PC-3 (cell line): ENCODE measurements at places on chromosomes 3 and 15.

DNA sequence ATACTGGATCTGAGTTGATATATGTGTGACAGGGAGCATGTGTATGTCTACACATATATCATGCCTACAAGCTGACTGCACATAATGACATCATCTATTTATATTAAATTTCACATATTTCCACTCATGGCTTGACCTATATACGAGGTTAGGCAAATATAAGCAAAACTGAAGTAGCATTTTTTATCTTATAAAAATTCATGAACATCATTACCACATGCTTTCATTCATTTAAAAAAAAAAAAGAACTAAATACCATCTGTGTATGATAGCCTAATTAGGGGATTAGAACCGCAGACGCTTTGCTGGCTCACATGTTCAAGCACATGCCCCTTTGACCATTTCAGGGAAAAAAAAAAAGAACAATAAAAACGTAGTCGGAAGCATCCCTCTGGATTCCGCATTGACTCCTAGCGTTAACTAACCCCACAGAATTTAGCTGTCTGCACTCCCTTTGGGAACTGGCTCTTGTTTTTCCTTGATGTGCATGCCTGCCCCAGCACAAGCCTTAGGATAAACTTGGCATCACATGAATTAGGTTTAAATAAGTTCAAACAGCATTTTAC is 888.4 kb downstream of the ROBO1 start:
- peak; percentile 9 for DNase-seq

DNA sequence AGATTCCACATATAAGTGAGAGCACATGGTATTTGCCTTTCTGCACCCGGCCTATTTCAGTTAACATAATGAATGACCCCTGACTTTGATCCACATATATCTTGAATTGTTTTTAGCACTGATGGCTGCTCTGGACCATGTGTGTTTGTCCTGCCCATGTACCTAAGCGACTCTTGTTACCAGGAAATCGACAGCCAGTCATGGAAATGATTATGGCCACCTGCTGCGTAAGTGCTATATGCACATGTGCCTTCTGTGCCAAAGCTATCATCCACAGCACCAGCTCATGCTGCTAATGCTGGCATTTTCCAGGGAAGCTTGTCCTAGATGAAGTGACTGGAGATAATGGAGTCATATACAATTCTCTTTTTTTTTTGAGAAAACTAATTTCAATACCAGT is 103.7 kb downstream of the PEX5L start:
- no peak for DNase-seq

GRCh38 chr3:77303955-77304699 is 264.2 kb downstream of the ROBO2 start:
- no peak for DNase-seq

DNA sequence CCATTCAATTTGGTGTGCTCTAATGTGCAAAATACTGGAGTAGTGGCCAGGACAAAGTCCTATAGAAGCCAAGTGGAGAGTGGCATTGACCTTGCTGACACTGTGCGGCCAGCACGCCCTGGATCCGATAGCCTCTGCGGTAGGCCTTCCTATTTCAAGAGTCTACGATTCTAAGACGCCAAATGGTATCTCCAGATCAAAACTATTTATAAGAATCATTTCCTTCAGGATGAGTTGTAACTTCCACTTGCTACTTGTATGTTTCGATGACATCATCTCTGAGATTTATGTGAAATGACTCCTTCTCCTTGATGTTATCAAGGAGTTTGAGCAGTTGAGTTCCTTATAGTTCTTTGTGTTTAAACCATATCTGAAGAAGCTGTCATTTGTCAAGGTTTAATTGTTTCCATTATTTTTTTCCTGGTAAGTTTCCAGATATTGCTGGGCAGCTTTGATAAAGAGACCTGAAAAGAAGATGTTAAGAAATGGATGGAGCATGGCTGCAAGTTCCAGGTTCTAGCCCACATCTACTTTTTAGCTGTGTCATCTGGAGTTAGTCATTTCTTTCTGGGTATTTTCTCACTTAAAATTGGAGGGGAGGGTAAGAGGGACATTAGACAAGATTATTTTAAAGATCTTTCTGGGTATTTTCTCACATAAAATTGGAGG is 71.8 kb downstream of the TMEM44 start:
- DNase-seq, result peak; percentile 67

DNA sequence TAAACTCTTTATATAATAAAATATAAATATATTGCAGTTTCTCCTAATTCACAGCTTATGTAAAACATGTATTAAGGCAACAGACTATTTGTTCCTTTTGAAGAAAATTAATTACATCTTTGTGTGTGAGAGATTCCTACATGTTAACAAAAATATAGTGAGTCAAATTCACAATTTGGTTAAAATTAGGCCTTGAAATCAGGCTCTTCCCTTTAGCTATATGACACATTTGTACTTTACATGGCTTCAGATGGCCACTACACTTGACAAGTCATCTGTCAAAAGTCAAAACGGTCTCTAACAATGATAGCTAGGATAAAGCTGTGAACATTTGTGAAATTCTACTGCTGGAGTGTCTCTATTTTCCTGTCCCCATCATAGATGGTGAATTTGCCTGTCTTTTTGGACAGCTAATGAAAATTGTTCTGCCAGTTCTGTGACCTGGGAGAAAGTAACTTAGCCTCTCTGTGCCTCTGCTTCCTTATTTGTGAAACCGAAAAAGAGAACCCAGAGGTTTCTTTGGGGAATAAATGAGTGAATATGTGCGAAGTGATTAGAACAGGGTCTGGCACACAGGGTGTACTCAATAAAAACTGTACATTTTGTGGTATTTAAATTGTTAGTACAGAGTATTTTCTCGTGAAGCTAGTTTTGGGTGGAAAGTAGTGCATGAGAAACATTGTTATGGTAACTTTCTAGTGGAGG is 23.6 kb downstream of the TM4SF4 start:
- no peak for DNase-seq

DNA sequence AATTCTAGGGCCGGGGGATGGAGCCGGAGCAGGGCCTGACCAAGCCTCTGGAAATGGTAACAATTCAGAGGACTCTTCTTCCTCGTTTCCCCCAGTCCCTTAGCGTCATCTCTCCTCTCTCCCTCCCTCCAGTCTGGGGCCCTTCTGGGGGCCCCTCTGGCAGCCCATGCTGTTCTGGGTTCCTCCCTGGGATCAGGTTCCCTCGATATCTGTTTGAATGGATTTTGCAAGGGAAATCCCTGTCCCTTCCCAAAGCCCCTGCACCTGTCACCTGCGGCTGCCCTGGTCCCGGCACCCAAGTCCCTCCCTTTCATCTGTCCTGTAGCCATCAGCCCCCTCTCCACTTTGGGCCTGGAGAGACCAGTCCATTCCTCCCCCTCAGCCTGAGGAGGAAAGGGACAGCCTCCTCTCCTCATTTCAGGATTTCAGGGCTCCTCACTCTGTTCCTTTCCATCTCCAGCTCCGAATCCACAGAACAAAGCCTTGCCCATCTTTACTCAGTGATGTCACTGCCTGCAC is 1.7 kb upstream of the PLCB2 start:
- DNase-seq, result no peak

GRCh38 chr15:62875626-62876021 is 166.9 kb upstream of the TPM1 start:
- DNase-seq, result no peak

GRCh38 chr3:110419601-110420000 is 652.0 kb upstream of the NECTIN3 start:
- DNase-seq, result peak; percentile 44

DNA sequence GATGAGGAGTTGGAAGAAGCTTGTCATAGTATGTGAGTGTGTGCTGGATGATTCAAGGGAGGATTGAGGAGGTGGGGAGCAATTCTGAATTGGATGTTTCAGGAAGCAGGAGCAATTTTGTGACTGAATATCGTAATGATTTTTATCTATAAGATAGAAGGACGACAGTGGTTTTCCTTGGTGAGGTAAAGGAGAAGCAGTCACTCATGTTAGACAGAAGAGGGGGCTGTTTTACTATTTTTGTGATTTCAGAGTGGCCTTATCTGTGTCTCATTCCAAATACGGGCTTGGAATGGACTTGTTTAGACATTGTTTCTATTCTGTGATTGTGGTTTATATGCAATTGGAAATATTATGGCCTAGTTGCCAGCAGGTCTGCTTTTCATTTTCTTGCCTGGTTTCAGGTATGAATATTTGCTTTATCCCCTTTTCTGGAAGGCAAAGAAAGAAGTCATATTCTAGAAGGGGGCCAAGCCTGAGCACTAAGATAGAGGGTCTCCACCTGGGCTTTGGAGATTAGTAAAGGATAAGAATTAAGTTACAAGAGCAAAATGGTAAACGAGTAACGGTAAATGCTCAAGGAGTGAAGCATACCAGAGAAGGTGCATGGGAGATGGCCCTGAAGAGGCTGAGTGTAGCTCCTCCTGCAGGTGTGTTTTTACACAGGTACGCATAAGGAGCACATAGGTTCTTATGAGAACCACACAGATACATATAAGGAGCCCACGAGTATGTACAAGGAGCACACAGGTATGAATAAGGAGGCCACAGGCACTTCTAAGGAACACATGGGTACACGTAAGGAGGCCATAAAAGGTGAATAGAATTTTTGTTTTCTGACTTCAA is 124.6 kb upstream of the KCNAB1 start:
- peak; percentile 67 for DNase-seq

- no peak for DNase-seq
Observed at GRCh38 chr15:63703641-63704240, 106.6 kb downstream of the FBXL22 start.

DNA sequence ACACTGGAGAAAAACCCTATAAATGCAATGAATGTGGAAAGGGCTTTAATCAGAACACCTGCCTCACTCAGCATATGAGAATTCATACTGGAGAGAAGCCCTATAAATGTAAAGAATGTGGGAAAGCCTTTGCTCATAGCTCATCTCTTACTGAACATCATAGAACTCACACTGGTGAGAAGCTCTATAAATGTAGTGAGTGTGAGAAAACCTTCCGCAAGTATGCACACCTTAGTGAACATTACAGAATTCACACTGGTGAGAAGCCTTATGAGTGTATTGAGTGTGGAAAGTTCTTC is 7.4 kb upstream of the ZNF501 start:
- DNase-seq, result no peak

- peak; percentile 32 for DNase-seq
Observed at GRCh38 chr3:72157748-72158638, 373.0 kb upstream of the PROK2 start.

- no peak for DNase-seq
Observed at GRCh38 chr15:64645995-64646394, 129.4 kb downstream of the RBPMS2 start.

DNA sequence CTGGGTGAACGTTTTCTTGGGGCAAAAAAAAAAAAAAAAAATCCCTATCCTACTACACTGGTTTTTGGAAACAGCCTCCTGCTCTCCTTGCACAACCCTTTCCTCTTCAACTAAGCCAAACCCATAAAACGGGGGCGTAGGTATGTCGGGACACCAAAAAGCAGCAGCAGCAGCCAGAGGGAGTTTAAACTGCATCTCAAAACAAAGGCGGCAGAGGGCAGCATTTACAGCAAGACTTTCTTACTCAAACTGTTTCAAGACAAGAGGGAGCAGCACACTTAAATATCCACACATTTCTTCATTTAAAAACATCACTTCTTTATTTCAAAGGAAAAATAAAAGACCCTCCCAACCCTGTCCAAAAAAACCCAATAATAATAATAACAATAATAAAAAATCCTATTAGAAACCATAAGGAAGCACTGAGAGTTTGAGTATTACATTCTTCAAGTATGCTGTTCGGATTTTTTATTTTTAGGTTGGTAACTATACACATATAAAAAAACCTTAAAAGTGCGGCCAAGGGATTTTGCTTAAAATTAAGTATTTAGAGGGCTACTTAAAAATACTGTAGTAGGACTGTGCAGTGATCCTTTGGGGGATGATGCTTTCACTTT is 43.9 kb upstream of the PLXND1 start:
- DNase-seq, result peak; percentile 77

DNA sequence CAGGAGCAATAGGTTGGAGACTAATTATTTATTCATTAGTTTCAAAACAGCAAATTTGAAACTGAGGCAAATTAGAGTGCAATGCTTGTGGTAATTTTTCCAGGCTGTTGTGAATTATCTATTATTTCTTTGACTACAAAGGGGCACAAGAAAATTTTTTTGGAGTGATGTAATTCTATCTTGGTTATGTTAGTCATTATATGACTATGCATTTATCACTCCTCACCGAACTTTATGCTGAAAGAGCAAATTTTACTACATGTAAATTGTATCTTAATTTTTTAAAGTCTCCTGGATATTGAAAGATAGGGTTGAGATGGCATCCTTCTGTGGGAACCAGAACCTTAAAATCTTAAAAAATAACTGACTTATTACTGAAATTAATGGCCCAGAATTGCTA is 320.0 kb upstream of the ROBO1 start:
- DNase-seq, result peak; percentile 80

- DNase-seq, result peak; percentile 50
Observed at GRCh38 chr15:35912196-35912595, 366.2 kb upstream of the DPH6 start.

DNA sequence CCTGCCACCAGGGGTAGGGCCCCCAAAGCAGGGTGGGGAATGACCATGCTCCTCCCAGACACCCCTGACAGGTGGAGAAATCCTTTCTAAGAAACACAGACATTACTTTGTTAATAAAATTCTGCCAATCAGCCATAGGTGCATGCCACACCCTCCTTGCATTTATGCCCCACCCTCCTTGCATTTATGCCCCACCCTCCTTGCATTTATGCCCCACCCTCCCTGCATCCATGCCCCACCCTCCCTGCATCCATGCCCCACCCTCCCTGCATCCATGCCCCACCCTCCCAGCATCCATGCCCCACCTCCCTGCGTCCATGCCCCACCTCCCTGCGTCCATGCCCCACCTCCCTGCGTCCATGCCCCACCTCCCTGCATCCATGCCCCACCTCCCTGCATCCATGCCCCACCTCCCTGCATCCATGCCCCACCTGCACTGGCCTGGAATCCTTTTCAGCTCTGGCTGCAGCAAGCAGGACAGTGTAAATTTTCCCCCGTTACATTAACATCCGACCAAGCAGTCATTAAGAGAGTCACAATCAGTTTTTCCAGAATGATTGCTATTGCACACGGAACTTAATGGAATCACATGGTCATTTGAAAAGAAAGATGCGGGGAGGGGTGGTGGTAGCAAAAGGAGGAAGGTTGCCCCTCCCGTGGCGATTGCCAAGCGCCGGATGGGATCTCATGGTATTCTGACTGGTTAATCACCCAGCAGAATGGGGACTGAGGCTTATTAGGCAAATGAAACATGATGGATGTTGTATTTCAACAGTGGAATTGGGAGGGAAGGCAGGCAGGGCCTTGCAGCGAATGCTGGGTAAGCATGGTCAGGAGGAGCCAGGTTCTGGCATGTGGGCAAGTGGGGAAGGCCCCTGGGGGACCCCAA is 91.2 kb downstream of the TLE3 start:
- DNase-seq, result no peak

DNA sequence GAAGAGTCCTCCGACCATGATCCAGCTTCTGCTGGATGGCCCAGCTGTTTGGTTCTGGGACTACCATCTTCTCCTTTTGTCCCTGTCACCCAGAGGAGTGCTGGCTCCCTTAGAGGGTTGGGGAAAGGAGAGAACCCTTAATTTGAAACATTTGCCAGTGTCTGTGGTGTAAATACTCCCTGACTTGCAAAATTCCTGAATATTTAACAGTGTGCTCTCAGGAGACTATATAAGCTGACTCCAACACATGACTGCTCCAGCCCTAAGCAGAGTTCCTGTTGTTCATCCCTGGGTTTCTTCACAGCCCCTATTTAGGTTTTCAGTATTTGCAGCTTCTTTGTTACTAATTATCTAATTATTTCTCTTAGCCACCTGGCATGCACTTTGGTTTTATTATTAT is 133.1 kb downstream of the CPNE4 start:
- DNase-seq, result no peak

- DNase-seq, result peak; percentile 32
Observed at GRCh38 chr3:15120986-15121385, 22.0 kb upstream of the RBSN start.

- no peak for DNase-seq
Observed at GRCh38 chr3:99945328-99945995, 127.8 kb downstream of the CMSS1 start.
